ENCODE measurements at places on chromosomes 13 and 19.
A peak's percentile ranks its signal among the peaks of the same experiment; 100 is the strongest.

DNA sequence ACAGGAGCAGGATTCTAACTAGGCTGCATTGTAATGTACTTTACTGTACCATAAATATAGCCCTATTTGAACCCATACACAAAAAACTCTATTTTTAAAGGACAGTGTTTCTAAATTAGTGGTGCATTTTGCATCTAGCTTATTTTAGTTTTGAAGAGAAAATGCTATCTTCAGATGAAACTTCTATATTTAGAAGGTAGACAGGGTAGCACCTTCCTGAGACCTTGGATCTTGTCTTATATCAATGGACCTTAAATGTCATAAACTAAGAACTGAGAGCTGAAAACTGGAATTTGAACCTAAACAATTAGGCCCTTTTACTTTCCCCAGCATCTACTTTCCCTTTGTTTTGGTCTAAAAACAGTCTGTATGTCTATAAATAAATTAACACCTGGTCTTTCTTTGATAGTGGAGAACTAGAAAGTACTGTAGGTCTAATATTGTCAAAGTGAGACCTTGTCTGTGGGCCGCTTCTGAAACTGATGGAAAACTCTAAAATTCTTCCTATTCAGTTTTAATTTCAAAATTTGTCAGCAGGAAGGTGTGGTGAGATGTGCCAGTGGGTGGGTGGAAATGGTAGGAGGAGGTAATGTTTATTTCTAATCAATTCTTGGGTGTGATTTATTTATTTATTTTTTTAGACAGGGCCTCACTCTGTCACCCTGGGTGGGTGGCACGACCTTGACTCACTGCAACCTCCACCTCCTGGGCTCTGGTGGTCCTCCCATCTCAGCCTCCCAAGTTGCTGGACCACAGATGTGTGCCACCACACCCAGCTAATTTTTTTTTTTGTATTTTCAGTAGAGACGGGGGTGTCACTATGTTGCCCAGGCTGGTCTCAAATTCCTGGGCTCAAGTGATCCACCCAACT lies 10.1 kb downstream of the COG3 start:
- DNase-seq: no peak

GRCh38 chr19:48835734-48836088 lies 580 bp downstream of the HSD17B14 start:
- DNase-seq: peak; percentile 84

GRCh38 chr13:30240608-30241007 lies 66.7 kb downstream of the KATNAL1 start:
- no peak for DNase-seq

DNA sequence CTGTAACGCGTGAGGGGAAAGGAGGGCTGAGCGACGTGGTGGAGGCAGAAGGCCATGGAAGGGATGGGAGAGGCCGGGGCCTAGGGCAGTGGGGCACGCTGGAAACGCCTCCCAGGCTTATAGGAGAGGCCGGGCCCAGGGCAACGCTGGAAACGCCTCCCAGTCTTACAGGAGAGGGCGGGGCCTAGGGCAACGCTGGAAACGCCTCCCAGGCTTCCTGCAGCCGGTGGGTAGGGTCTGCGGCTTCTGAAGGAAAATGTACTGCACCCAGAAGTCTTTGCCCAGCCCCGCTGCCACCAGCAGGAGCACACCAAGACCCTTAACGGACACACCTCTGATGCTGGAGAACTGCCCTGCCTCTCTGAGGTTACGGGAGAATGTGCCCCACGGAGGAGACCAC lies 9.1 kb downstream of the CACTIN start:
- no peak for DNase-seq

GRCh38 chr13:52994051-52994450 lies 34.6 kb upstream of the OLFM4 start:
- DNase-seq: no peak

GRCh38 chr19:3073159-3073563 lies 10.9 kb upstream of the TLE5 start:
- DNase-seq: no peak

DNA sequence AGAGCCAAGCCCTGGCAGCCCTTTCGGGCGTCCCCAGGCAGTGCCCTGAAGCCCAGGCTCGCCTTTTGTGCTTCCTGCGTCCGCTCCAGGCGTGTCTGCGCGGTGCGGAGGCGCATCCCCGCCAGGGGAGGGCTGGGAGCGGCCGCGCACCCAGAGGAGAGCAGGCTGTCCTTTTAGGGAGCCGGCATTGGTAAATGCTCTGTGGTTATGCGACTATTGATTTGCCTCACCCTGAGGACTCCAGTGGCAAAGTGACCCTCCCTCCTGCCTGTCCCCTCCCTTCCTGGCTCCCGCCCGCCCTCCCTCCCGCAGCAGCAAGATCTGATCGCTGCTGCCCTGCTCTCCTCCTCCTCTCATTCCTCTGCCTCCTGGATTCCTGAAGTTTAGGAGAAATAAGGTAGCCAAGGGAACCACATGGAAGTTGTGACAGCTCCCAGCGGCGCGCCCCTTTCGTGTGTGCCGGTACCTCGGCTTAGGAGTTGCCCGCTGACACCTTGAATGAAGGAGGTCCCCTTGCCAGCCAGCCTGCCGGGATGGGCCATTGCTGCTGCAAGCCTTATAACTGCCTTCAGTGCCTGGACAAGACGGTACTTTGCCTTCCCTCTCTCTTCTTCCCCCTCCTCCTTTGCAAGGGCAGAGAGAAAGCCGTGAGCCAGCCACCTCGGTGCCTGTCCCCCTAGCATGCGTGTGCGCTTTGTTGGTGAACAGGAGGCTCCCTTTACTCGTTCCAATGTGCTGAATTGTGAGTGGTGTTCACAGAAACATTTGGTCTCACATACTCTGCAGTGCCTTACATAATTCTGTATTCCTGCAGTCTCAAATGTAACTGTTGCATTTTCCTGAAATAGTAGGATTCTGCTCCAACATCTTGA lies 166.9 kb downstream of the SLC7A1 start:
- no peak for DNase-seq

GRCh38 chr19:13176345-13176744 lies 26.1 kb downstream of the IER2 start:
- no peak for DNase-seq

GRCh38 chr13:20389696-20390525 lies 135.7 kb downstream of the CRYL1 start:
- DNase-seq: no peak

DNA sequence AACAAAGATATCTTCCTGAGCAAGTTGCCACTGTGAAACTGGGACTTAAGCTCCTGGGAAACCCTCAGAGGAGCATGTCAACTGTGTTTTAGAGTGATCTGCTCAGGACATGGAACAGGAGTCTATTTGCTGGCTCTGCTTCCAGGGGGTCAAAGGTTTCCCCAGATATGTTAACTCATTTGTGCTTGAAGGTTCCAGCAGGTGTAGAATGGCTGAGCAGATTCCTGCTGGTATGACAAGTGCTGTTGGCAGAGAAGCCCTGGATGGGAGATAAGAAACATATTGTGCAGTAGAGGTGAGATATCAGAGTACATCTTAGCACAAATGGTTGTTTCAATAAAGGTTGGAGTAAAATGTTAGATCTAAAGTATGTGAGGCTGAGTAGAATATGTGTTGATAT lies 282.7 kb upstream of the DACH1 start:
- no peak for DNase-seq

DNA sequence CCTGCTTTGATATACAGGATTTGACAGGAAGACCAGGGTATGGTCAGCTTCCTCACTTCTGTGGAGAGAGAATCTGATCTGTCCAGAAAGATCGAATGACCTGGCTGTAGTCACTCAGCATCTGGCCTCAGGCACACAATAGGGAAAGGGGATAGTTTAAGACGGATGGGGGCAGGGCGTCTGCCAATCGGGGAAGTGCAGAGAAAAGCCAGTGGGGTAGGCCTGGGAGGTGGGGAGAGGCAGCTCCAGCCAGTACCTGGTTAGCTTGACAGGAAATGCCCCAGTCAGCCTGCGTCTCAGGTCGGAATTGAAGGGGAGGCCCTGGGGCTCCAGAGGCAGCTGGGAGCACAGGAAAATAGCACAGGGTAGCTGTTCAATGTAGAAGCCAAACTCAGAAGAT lies 12.4 kb downstream of the ZNF444 start:
- DNase-seq: peak; percentile 37

GRCh38 chr13:31923134-31923763 lies 108.3 kb upstream of the FRY start:
- no peak for DNase-seq

DNA sequence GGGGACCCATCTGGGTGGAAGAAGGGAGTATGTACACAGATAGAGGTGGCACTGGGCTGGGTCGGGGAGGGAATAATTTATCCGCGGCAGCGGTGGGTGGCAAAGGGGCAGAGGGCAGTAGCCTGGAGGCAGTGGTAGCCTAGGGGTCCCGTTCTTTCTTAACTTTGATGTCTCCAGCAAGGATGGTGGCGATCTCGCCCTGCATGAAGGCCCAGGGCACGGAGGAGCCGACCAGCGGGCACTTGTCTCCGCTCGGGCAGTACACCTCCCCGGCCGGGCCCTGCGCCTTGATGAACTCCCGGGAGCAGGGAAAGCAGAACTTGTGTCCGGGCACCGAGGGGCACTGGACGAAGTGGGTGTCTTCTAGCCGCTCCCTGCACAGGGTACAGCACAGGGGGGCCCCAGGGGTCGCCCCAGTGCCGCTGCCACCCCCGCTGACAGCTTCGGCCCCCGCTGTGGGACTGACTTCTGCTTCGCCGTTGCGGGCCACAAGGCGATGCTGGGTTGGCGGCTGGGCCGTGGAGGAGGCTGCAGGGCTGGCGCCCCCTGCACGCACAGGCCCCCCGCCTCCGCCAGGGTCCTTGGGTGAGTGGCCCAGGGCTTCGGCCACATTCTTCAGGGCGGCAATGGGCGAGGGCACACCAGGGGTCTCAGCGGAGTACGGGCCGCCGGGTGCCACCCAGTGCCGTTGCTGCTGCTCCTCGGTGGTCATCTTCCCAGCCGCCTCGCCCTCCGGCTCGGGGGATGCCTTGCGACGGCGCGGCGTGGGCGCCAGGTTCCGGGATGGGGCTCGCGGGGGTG lies 1.9 kb downstream of the IRF2BP1 start:
- DNase-seq: no peak

DNA sequence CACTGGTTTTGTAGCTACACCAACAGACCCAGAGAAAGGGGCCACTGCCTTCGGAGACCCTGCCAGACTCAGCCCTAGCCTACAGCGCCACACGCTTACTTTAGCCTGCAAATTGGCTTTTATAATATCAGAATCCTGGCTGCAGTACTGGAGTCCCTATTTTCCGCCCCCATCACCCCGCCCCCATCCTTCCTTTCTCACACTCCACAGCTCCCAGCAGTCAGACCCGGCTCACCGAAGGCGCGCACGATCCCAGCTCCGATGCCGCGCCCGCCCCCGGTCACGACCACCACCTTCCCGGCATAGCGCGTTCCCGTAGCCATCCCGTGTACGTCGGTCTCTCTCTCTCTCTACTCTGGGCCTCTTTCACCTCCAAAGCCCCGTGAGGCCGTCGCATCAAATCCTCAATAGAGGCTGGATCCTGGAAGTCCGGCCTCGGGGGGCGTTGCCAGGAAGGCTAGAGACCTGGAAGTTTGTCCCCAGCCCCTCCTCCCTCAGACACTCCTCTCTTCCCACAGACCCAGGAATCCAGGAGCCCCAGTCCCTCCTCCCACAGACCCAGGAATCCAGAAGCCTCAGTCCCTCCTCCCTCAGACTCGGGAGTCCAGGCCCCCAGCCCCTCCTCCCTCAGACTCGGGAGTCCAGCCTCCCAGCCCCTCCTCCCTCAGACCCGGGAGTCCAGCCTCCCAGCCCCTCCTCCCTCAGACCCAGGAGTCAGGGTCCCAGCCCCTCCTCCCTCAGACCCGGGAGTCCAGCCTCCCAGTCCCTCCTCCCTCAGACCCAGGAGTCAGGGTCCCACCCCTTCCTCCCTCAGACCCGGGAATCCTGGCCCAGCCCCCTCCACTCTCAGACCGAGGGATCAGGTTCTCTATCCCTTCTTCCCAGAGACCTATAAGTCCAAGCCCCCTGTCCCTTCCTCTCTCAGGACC lies at the start of gene HSD17B14:
HSD17B14 (minus strand) TSS at position 403 of the 929 bp plus-strand sequence; CDS start at position 323, 80 bp downstream.
- DNase-seq: no peak

- DNase-seq: no peak
These were observed 112.3 kb downstream of the AKAP11 start for GRCh38 chr13:42384265-42384664.

- DNase-seq: no peak
These were observed 40.6 kb downstream of the FBN3 start for GRCh38 chr19:8108560-8109445.

DNA sequence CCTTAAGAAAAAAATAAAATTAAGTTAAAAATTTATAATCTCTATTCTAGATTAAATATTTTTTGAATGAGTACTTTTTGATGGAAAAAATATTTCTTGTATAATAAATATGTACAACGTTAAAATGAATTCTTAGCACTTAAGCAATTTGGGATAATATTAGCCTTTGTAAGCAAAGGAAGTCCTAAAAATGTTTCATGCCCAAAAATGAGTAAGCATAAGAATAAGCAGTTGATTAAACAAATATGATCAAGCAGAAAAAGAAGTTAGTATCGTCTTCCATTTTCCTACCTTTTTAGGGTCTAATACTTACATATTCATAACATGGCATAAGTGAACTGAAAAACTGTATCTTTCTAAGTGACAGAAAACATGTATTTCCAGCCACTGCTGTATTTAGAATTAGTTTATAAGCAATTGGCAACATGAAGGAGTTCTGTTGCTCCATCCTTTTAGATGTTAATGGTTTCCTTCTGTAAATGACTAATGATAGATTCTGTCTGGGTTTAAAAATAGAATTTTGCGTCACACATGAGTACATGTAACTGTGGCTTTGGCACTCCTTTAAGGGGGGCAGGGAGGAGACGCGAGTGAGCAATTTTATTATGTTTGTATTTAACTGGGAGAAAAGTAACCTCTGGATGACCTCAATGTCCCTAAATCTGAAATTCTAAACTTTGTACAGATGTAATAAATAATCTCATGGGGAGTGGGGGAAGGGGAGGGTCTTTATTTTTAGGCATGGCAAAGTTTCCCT lies 237.4 kb downstream of the RGCC start:
- no peak for DNase-seq

DNA sequence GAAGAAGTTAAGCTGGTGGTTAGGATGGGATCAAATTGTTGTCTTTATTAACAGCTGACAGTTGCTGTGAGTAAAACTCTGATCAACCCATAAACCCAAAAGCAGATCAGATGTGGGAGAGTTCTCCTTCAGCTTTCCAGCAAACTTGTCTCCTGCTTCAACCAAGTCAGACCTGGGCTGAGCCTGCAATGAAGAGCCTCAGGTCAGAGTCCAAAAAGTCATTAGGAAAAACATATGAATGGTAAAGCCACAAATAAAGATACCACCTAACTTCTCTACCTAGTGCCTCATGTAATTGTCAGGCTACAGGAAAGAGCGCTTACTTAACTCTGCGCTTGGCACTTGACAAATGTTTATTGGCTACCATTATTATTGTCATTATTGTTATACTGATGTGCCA lies 21.9 kb upstream of the UBE2L5 start:
- no peak for DNase-seq

- DNase-seq: no peak
These were observed at the start of gene ZIC2 for GRCh38 chr13:99981735-99982035. TSS of gene ZIC2 (plus strand) at chr13:99981784. CDS start at chr13:99982065, 281 bp downstream.
